ENCODE measurements at places on chromosomes 3 and 15.

GRCh38 chr15:54564166-54564565 lies 585.9 kb downstream of the UNC13C start:
- DNase-seq, result no peak

DNA sequence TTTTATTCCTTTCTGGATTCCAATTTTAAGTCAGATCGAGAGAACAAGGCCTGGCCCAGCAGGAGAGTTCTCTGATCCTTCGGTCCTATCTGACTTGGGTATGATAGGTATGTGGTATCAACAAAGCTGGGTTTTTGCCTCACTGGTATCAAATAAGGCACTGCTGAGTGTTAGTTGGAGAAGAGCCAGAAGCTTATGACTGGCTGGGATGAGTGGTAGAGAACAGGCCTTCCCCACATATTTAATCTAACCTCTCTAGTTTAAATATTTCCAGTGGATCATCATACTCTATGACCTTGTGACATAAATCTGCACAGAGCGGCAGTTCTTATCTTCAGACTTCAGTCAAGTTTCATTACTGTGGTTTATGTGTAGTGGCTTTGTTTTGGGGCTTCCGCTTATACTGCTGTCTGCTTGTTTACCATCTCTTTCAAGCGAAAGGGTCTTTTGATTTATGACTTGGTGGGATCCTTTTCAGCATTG lies 164.5 kb downstream of the PTPRG start:
- no peak for DNase-seq

DNA sequence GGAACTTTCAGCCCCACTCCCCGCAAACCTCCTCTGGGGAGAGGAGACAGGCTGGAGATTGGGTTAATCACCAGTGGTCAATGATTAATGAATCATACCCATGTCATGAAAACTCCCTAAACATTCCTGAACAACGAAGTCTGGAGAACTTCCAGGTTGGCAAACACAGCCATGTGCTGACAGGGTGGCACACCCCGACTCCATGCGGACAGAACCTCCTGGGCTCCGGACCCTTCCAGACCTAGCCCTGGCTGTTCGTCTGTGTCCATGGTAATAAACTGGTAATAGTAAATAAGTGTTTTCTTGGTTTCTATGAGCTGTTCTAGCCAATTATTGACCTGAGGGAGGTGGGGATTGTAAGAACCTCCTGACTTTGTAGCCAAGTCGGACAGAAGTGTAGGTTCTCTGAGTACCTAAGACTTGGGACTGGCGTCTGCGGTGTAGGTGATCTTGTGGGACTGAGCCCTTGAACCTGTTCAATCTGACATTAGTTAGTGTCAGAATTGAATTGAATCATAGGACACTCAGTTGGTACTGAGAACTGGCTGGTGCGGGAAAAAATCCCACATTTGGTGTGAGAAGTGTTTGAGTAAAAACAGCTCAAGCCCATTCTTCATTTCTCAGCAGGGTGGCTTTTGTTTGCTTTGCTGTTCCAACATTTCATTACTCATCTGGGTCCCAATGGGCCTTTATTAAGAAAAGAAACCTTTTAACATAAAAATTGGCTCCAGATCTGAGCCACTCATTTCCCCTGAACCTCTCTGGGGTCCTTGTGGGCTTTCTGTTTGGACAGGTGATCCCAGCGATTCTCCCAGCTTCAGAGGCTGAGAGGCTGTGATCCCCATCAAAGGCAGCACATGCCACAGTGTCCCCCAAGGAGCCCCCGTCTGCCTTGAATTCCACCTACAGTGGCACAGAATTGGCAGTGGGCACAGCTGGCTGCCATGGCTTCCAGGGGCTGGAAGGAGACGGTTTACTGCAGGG lies 151.0 kb downstream of the TJP1 start:
- DNase-seq, result no peak

- no peak for DNase-seq
Measured at GRCh38 chr3:102174312-102174712, 260.5 kb upstream of the ZPLD1 start.

DNA sequence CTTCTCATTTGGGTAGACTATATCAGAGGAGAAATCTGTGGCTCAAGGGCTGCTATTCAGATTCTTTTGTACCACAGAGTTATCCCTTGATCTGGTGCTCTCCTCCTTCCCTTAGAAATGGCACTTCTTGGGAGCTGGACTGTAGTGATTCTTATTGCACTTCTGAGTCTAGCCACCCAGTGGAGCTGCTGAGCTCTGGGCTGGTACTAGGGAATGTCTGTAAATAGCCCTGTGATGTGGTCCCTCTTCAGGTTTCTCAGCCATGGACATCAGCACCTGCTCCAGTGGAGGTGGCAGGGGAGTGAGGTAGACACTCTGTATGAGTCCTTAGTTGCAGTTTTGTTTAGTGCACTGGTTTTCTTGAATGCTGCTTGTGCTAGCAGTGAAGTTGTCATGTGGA lies 1292.6 kb downstream of the SI start:
- DNase-seq, result no peak

GRCh38 chr15:67037694-67038093 lies 27.7 kb upstream of the SMAD3 start:
- no peak for DNase-seq

- no peak for DNase-seq
Measured at GRCh38 chr3:26406636-26407035, 215.9 kb upstream of the LRRC3B start.

- no peak for DNase-seq
Measured at GRCh38 chr3:14227856-14228255, 49.2 kb downstream of the LSM3 start.

- DNase-seq, result no peak
Measured at GRCh38 chr15:43511012-43511885, 6.2 kb upstream of the MAP1A start.

DNA sequence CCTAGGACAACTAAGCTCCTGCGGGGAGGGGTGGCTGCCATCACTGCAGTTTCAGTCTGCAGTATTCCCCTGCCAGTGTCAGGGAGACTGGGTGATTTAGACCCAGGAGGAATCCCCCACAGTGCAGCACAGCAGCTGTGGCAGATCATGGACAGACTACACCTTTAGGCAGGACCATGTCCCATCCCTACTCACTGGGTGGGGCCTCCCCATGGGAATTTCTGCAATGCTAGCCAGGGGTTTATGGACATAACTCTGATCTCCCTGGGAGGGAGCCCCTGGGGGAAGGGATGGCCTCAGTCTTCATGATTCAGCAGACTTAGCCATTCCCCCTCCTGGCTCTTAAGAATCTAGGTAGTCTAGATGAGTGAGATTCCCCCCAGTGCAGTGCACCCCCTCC lies 130.1 kb upstream of the STAC start:
- DNase-seq, result no peak

DNA sequence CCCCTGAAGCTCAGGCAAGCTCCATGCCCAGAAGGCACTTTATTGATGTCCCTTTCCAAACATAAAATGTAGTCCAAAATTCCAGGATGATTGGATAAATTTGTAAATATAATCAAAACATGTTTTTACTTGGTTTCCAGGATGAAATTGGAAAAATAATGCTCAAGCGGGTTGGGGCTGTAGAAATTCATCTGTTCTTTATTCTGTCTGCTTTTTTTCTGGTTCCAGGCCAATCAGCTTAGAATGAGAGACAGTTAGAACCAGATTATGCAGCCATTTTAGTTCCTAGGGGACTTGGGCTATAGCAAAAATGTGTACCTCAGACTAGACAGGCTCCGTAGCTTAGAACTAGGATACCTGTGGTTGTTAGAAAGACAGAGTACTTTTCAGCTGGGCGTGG lies 450.8 kb downstream of the MCTP2 start:
- DNase-seq, result no peak

DNA sequence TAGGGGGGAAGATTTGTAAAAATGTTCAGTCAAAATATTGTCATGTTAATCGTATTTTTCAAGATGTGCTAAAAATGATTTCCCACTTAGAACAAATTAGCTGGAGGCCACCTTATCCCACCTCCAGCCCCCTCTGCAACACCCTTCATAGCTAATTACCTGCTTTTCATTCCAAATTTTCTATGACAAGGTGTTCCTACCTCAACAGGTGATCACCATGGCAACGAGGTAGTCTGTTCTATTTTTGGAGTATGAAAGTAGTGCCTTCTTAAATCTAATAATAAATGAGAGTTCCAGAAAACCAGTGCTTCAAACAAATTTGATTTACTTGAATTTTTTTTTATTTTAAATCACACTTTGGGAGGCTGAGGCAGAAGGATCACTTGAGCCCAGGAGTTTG lies 149.8 kb downstream of the FNDC3B start:
- DNase-seq, result no peak

DNA sequence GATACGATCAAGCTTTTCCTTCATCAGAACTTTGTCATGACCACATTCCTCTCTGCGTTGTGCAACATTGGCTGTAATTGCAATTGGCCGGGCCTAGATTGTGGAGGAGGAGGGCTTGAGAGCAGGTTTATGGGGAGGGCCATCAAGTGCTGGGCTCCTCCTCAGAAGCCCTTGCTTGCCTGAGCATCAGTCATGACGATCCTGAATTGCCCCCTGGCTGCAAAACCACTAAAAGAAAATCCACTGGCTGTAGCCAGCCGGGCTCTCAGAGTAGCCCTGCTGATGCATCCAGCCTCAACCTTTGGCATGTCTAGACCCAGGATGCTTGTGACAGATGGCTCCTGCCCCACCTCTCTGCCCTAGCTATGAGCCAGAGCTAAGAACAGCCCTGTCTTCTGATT lies 13.4 kb upstream of the TRH start:
- DNase-seq, result no peak

DNA sequence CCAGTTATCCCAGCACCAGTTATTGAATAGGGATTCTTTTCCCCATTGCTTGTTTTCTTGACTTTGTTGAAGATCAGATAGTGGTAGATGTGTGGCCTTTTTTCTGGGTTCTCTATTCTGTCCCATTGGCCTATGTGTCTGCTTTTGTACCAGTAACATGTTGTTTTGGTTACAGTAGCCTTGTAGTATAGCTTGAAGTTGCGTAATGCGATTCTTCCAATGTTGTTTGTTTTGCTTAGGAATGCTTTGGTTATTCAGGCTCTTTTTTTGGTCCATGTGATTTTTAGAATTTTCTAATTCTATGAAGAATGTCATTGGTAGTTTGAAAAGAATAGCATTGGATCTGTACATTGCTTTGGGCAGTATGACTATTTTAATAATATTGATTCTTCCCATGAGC lies 94.3 kb upstream of the CHMP2B start:
- DNase-seq, result no peak

DNA sequence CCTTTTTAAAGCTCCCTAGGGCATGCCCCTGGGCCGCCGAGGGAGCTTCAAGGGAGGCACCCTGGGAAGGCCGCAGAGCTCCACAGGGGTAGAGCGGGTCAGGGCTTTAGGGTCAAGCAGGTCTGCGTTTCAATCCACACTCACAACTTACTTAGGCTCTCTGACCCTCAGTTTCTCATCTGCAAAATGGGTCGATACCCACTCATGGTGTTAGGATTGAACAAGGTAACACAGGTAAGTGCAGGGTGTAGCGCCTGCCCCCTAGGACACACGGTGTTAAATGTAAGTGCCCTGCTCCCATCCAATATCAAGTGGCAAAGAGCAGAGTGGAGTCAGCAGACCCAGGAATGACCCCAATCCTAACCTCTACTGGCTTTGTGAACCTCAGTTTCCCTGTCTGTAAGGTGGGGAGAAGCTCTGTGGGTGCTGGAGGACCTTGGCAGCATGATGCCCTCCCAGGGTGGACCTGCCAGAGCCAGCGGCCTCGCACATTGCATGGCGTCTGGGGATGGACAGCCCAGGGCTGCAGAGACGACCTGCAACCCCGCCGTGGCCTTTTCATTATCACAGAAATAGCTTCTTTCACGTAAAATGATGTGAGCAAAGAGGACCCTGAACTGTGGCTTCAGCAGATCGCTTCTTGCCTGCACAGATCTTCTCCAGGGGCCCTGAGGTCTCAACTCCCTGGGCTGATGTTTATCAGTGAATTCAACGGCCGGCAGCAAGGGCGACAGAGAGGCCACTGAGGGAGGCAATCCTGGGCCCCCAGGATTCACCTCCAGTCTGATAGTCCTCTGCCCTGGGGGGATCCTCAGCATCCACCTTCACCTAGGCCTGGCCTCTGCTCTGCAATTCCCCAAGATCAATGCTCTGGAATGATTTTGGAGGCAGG lies 138.5 kb downstream of the CHSY1 start:
- DNase-seq, result no peak

GRCh38 chr15:39180030-39180429 lies 400.8 kb upstream of the THBS1 start:
- DNase-seq, result no peak

- DNase-seq, result no peak
Measured at GRCh38 chr3:6089780-6090179, 771.1 kb upstream of the GRM7 start.

DNA sequence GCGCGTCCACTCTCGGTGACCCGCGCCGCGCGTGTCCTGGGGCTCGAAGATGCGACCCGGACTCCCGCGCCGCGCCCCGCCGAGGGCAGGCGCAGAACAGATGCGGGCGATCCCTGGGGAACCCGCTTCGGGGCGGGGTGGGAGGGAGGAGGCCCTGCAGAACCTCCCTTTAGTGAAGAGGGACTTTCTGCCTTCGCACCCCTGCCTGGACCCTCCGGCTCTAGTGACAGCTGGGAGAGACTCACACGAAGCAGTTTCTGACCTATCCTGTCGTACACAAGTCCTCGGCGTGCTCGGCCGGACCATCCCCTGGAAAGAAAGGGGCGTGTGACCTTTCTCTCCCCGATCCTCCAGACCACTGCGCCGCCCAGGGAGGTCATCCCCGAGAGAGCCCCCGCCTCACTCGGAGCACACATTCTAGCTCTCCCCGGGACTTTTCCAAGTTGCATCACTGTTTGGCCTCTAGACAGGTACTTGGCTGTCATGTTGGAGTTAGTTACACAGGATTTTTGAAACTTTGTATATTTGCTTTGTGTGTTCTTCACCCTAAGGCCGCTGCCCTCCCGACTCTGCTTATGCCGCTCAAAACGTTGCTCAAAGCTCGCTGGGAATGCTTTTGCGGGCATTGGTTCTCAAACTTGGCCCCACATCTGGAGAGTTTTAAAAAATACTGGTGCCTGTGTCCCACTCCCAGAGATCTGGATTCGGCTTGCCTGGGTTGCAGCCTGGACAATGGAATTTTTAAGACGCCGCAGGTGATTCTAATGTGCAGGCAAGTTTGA lies 582 bp downstream of the CGNL1 start:
- DNase-seq, result no peak

GRCh38 chr15:53917109-53917508 lies 61.1 kb upstream of the UNC13C start:
- DNase-seq, result no peak

All from activated effector memory CD4-positive, alpha-beta T cell treated with Interleukin-2 at 50 U/mL for 16 hours (primary cell).